Activated gamma-delta T cell treated with Interleukin-2 at 50 U/mL for 16 hours (primary cell): ENCODE measurements at places on chromosomes 12 and 14.
A peak's percentile ranks its signal among the peaks of the same experiment; 100 is the strongest.

DNA sequence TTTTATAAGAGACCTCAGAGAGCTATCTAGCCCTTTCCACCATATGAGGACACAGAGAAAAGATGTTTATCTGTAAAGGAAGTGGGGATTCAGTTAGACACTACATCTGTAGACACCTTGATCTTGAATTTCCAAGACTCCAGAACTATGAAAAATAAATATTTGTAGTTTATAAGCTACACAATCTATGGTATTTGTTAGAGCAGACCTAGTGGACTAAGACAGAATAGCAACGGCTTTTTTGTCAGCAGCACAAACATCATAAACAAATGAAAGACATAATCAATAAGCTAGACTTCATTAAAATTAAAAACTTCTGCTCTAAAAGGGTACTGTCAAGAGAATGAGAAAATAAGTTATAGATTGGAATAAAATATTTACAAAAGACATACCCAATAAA, 810.1 kb downstream of the FSCB start:
- DNase-seq: no peak

DNA sequence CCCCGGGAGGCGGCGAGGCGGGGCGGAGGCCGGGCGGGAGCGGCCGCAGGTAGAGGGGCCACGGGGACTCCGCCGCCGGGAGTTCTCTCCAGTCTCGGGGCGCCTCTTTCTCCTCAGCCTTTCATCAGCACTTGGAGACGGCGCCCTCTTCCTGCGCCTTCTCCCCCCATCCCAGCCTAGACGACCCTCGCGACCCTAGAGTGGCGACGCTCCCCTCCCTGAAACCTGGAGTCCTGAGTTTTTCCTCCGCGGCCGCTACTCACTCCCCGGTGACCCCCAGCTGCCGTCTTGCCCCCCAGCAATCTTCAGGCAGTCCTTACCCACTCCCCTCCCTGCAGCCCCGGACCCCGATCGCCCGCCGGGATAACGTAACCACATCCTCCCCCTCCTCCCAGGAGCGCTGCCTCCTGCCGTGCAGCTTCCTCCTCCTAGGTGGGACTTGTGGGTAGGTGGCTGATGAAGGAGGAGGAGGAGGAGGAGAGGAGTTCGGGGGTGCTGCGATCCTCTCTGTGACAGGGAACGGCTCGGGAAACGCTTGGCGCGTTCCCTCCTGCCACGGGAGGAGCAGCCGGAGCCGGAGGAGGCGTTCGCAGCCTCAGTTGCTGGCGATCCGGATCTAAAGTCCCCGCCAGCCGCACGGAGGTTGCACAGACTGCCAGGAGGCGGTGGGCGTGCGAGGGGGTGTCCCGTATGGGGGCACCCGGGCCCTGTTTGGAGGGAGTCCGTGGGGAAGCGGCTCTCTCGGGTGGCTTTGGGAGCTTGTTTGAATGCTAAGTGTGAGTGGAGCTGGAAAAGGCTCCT, 891 bp downstream of the PLEKHA5 start:
- peak; percentile 4 for DNase-seq

- no peak for DNase-seq
Observed at GRCh38 chr12:82470906-82471512, 112.7 kb downstream of the METTL25 start.

- no peak for DNase-seq
Observed at GRCh38 chr12:90741611-90742010, 213.4 kb downstream of the CCER1 start.

DNA sequence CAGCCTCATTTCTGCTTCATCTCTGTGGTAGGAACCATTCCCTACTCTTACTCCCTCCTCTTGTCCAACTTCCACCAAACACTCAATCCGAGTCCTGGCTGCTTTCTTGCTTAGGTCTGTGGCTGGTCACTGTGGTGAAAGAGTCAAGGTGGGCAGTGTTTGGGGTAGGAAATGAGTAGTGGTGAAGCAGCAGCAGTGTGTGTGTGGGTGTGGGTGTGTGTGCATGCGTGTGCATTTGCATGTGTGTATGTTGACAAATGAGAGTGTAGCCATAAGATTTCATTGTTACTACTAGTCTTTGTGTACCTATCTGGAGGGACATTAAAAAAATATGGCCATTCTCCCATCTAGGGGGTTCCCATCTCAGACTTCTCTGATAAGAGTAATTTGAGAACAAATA, 78.6 kb upstream of the SCN8A start:
- no peak for DNase-seq

DNA sequence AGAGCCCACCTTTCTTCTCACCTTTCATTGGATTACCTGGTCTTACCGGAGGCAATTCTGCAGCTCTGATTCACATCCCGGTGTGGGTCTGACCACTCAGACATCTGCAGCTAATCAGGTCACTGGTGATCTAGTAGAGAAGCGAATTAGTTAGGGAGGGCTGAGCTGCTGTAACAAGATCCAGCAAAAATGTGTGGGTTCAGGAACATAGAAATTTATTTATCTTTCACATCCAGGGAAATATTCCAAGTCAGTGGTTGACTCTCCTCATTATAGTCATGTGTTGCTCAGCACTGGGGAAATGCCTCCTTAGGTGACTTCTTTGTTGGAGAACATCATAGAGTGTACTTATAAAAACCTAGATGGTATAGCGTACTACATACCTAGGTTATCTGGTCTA, 218.7 kb upstream of the PELI2 start:
- no peak for DNase-seq

DNA sequence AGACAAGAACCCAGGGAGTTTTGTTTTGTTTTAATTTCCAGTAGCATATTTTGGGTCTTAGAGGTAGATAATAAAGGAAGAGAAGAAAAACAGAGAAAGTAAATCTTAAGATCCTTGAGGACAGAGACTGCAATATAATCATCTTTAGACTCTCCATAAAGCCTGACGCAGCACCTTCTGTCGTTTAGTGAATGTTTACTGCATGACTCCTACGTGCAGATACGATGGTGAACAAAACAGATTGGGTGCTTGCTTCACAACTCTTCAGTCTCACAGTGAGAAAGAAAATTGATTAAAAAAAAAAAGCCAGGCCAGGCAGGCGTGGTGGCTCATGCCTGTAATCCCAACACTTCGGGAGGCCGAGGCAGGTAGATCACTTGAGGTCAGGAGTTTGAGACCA, 86.9 kb downstream of the STON2 start:
- no peak for DNase-seq

- DNase-seq: no peak
Observed at GRCh38 chr14:104555430-104556255, 23.9 kb upstream of the C14orf180 start.

DNA sequence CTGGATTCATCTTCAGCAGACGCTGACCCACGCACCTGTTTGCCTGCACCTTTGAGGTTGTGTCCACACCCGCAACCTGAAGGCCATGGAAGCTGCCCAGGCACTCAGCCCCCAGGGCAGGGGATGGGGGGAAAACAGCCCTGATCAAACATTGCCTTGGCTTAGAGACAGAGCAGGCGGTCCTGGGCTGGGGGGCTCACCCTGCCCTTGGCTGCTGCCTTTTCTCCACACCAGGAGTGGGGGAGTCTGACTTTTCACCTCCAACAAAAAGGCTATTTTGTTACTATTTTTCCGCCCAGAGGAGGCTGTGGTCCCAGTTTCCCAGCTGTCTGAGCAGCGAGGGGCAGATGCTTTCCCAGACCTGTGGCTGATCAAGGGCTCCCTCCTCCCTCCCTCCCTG, 24.2 kb downstream of the BCL11B start:
- DNase-seq: no peak

DNA sequence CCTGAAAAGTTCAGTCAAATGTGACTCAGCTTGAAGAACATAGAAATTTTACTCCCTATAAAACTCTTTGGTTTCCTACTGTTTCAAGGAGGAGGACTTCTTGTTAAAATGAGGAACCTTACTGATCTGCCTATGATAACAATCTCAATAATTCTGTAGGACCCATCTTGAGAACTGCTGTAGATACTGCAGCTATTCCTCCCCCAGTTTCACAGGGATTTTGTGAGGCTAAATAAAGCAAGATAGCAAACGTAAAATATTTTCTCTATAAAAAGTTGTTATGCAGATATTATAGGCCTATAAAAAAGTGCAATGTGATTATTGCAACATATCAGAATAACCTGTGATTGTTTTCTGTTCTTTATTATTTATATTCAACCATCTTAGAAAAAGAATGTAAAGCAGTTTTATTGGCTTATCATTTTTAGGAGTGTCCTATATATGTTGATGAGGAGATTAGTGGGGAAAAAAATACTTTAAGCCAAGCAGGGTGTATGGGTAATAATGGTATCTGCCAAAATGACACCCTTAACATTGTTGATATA, 12.1 kb downstream of the CLEC14A start:
- no peak for DNase-seq

- no peak for DNase-seq
Observed at GRCh38 chr14:81147140-81147897, 73.4 kb downstream of the GTF2A1 start.

DNA sequence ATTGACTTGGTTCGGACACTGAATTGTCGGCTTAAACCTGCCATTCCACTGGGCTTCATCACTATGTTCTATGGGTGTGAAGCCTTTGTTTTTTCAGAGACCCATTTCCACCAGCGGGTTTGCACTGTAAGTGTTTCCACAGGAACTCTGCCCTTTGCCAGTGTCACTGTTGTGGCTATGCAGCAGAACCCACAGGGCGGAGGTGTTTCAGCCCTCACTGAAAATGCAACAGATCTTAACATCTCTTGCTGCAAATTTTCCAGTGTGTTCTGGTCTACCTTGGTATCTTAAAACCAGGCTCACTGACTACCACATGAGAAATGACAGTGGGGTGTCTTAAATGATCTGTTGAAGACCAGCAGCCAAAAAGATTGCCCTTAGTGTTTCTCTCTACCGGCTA, 21.1 kb downstream of the PRKCH start:
- peak; percentile 83 for DNase-seq

GRCh38 chr14:49863487-49864281, 11.1 kb upstream of the NEMF start:
- no peak for DNase-seq

- no peak for DNase-seq
Observed at GRCh38 chr12:125332900-125333299, 267.7 kb downstream of the AACS start.

DNA sequence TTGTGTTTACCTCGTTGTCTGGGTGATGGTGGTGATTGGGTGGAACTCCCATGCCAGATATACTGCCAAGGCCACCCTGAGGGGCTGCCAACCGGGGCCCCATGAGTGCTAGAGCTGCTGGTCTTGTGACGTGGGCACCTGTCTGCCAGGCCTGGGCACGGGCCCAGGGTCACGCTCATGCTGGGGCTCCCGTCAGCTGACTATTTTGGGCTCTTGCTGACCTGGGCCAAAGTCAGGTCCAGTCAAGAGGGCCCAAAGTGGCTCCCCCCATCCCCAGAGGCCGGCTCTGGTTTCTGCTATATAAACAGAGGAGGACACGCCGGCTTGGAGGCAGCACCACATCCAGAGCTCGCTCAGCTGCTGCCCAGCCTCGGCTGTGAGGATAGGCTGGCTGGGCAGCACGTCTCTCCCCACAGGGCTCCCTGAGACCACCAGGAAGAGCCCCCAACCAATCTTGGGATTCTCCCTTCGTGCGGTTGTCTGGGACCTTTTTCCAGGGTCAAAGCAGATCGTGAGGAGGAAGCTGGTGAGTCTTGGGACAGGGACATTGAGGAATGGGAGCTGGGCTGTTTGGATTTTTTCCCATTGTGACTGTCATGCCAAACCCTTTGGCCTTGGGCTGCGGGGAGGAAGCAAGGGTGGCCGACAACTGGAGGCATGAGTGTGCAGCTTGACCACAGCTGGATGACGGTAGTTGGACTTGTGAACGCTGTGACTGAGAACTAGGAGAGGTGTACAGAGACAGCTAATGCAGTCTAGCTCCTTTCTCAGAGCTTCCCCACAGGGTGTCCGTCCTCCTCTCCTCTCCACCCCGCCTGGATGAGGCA, 7.6 kb upstream of the NR4A1 start:
- DNase-seq: no peak

- DNase-seq: no peak
Observed at GRCh38 chr14:101290611-101291010, 270.7 kb upstream of the DIO3 start.

- DNase-seq: no peak
Observed at GRCh38 chr12:42143452-42144157, 1.1 kb downstream of the GXYLT1 start.

DNA sequence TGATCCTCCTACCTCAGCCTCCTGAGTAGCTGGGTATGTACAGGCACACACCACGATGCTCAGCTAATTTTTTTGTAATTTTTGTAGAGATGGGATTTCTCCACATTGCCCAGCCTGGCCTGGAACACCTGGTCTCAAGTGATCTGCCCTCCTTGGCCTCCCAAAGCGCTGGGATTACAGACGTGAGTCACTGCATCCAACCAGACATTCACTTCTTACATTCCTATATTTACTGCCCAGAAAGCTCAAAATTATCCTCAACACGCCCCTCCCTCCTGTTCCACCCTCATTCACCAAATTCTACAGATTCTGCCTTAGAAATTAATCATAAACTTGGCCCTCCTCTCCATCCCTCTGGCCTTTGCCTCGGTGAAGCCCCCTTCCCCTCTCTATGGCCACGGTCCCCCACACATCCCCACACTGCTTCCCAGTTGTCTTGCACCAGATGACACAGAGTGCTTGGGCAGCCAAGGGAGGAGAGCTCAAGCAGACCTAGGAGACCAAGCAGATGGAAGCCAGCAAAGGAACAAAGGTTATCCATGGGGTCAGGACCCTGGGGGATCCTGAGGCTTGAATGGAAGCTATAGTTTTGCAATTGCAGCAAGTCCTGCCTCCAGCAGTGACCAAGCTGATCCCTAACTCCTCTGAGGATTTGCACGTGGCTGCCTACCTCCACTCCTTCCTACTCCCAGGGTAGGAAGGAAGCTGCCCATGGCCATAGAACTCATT, 213.2 kb upstream of the FOXN3 start:
- no peak for DNase-seq

DNA sequence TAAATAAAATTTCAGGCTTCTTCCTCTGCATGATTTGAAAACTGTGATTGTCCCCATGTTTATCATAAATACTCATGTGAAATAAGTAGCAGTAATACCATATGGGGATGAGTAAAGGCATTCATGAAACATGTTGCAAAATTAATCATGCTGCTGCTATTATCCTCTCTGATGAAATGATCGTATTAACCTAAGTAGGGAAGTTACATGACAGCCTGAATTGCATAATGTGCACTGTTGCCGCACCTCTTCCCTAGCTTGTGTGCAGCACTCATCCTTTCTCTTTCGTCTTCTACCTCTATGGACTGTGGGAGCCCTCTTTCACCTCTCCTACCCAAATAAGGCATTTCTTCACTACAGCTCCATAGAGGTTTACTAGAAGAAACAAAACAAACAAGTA, 367.6 kb downstream of the SOX5 start:
- DNase-seq: no peak

GRCh38 chr12:52358575-52359350, 8.5 kb downstream of the KRT85 start:
- peak; percentile 29 for DNase-seq

GRCh38 chr12:11877869-11878780, 192.6 kb upstream of the BCL2L14 start:
- no peak for DNase-seq
